ENCODE measurements at places on chromosomes 11 and 22. TPM values are rescaled to one million over a fixed set of nuclear protein-coding genes. Genes with fewer than 3 reads are reported as not detected.

Gene BCL2L13
- 33.6 TPM for total RNA-seq

Gene TRIM77
- not detected for total RNA-seq

Gene SLC17A6
- not detected for total RNA-seq

Gene TBX10
- not detected for total RNA-seq

Gene RFPL2
- total RNA-seq: not detected

Gene OR51E2
- not detected for total RNA-seq

Gene OR52L1
- not detected for total RNA-seq

Gene PLAAT5
- total RNA-seq: 0.44 TPM

Gene IGF2
- not detected for total RNA-seq

Gene TMA7B
- 8.5 TPM for total RNA-seq

Gene MRPL11
- total RNA-seq: 64.4 TPM

Gene MS4A7
- 0.99 TPM for total RNA-seq

Gene PIWIL4
- 1.5 TPM for total RNA-seq

Gene CATSPER1
- total RNA-seq: not detected

Gene FAM180B
- not detected for total RNA-seq

Gene CARD10
- total RNA-seq: 0.31 TPM

Gene PARVG
- 238 TPM for total RNA-seq

Gene APOBEC3F
- total RNA-seq: 45.1 TPM

Gene SLC6A5
- not detected for total RNA-seq

Gene PTPN5
- total RNA-seq: not detected

Gene NFAM1
- total RNA-seq: 0.22 TPM

Gene TMEM134
- 69.1 TPM for total RNA-seq

Gene OR51B4
- total RNA-seq: not detected

Gene ARHGAP20
- 0.11 TPM for total RNA-seq

Gene ANO1
- not detected for total RNA-seq

Gene CASTOR1
- 24.2 TPM for total RNA-seq

Gene CYP2D6
- total RNA-seq: 3.7 TPM

Gene CDPF1
- 13.6 TPM for total RNA-seq

Gene MLC1
- 4.2 TPM for total RNA-seq

Gene OR56A4
- not detected for total RNA-seq

Gene CDHR5
- not detected for total RNA-seq

Gene KCTD14
- total RNA-seq: 0.22 TPM

Gene CALCB
- total RNA-seq: 1.3 TPM

Gene BATF2
- total RNA-seq: 1.2 TPM

Gene FAM118B
- 12.2 TPM for total RNA-seq

Gene NOL12
- total RNA-seq: 50.4 TPM

Gene IRAG1
- total RNA-seq: not detected

Gene ENTHD1
- total RNA-seq: 0.11 TPM

Gene SLC1A2
- not detected for total RNA-seq

Gene NXPE2
- not detected for total RNA-seq

Gene KDM4D
- total RNA-seq: 1.3 TPM

Gene PSMC3
- 115 TPM for total RNA-seq

Gene KDM4E
- total RNA-seq: not detected

Gene CTSF
- total RNA-seq: 13.5 TPM

Measured in activated naive CD8-positive, alpha-beta T cell treated with anti-CD3 and anti-CD28 coated beads, Interleukin-2, amount 10 ng/mL, durations not matched to agents 7 days and 5 days (primary cell).